Kidney epithelial cell (primary cell): ENCODE measurements at places on chromosomes 5 and 9.
A peak's percentile ranks its signal among the peaks of the same experiment; 100 is the strongest.

DNA sequence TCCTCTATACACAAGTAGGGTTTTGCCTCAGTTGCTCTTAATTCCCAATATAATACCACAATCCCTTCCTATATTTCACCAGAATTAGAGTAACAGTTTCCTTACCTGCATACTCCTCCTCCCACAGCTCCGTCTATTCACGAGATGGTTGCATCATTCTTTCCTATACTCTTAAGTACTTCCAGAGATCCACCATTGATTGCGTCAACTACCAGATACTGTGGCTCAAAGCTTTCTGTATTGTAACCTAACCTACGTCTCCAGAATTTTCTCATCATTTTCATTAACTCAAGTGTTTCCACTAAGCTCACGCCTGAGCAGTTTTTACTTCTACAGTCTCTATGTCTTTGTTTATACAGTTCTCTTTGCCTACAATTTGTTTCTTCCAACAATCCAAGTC, 31.2 kb upstream of the MINAR2 start:
- DNase-seq = no peak

DNA sequence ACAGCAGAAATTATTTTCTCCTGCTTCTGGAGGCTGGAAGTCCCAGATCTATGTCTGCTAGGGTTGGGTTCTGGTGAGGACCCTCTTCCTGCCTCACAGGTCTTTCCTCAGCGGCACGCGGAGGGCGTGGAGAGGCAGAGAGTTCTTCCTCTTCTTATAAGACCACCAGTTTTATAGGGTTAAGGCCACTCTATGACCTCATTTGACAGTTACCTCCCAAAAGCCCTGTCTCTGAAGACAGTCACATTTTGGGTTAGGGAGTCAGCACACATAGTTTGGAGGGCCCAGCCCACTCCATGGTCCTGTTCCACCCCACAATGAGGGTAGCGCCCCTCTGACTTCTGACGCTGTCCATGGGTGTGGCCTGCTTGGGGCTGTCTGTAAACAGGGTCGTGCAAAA, 46.7 kb downstream of the TRIP13 start:
- no peak for DNase-seq

GRCh38 chr5:63820577-63820976, 141.7 kb downstream of the HTR1A start:
- DNase-seq = no peak

DNA sequence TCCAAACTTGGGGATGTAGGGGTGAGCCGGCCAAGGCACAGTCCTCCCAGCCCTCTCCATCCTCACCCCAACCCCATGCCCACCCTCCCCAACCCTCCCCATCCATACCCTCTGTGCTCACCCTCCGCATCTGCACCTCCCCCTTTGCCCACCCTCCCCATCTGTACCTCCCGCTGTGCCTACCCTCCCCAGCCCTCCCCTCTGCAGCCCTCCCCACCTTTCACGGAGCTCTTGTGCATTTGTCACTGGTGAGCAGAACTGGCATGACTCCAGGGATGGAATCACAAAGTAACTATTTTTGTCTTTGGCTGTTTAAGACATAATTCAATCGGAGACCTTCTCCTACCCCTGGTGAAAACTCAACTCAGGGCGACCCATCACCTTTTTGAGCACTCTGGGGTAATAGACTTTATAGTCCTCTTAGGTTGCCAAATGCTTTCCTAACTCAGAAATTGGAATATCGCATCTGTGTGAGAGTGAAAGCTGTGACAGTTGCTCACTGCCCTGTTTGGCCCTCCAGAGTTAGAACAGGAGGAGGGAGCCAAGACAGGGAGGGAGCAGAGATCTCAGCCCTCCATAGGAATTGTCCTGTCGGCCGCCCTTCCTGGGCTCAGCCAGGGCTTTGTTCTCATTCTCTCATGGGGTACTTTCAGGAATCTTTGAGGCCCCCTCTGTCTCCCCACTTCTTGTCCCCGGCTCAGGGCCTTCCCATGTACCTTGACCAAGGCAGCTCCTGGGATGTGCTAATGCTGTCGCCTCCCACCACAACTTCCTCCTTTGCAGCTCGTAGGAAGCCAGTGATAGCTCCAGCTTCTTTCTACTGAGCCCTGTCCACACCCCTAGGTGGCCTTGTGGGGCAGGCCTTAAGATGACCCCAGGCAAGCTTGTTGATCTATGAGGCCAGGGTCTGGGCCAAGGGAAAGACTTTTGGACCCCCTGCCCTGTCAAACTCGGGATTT, 36.2 kb downstream of the OTULIN start:
- DNase-seq = no peak

GRCh38 chr9:88828018-88828417, 163.2 kb upstream of the S1PR3 start:
- no peak for DNase-seq

GRCh38 chr5:516338-516925, 7.8 kb downstream of the SLC9A3 start:
- no peak for DNase-seq

DNA sequence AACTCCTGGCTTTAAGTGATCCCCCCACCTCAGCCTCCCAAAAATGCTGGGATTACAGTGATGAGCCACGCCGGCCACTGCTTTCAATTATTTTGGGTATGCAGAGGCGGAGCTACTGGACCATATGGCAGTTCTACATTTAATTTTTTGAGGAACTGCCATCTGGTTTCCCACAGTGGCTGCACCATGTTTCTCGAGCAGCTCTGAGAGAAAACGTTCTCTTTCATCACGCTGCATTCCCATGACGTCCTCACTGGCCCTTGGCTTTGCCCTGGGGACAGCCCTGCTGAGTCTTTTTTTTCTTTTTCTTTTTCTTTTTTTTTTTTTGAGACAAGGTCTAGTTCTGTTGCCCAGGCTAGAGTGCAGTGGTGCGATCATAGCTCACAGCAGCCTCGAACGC, 35.5 kb upstream of the GRHPR start:
- no peak for DNase-seq

GRCh38 chr5:169151051-169151805, 149.7 kb downstream of the SLIT3 start:
- DNase-seq = no peak

- DNase-seq = no peak
Observed at GRCh38 chr5:102090770-102091169, 205.3 kb downstream of the SLCO4C1 start.

DNA sequence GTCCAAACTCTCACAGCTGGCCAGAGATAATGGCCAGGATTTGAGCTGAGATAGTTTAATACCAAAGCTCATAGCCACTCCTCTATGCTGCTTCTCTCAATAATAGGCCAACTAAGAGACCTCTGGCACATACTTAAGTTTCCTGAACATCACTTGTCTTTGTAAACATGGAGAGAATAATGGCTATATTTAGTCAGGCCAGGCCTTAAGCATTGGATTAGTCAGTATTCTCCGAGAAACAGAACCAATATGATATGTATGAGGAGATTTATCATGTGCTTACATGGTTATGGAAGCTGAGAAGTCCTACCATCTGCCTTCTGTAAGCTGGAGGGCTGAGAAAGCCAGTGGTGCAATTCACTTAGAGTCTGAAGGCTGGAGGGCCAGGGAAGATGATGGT, 45.4 kb downstream of the CFAP95 start:
- no peak for DNase-seq

DNA sequence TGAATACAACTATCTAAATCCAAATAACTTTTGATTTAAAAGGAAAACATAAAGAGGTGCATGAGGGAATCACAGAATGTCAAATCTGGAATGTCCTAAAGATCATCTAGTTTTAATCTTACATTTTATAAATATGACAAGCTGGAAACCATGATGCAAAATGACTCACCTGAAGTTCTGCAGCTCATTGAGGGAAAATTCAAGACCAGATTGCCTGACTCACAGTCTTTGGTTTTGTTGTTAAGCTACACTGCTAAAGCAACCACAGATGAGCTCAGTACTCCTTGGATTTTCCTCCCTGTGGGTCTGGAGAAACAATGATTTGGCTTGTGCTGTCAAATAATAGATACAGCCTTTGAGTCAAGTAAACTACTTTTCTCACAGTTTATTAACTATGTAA, 19.1 kb upstream of the EDIL3 start:
- DNase-seq = peak; percentile 91

DNA sequence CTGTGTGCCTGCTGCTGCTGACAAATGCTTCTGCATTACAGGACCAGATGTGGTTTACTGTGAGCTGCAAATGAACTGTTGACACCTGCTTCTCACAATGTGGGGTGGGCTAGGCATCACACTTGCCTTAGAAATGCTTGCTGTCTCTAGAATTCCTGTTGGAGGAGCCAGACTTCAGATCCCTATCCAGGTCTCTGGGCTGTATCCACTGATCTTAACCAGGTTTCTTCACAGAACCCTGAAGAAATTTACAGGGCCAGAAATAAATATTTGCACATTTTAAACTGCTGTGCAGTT, 255.4 kb downstream of the FAM114A2 start:
- DNase-seq = no peak

DNA sequence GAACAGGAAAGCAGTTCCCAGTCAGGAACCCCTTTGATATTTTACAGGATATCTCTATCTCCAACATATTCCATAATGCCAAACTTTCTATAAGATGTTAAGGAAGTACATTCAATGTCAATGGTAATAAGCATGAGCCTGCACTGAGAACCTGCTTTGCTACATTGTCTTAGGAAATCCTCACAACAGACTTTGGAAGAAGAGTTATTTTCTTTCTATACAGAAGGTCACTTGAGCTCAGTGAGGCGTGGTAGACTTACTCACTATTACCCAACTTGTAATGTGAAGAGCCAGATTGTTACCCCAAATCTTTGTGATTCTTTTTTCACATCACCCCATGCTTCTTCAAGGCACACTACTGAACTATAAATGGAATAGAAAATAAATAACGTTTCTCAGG, 435.9 kb downstream of the DNAH5 start:
- DNase-seq = no peak

- no peak for DNase-seq
Observed at GRCh38 chr5:119379942-119380547, 24.2 kb downstream of the TNFAIP8 start.

DNA sequence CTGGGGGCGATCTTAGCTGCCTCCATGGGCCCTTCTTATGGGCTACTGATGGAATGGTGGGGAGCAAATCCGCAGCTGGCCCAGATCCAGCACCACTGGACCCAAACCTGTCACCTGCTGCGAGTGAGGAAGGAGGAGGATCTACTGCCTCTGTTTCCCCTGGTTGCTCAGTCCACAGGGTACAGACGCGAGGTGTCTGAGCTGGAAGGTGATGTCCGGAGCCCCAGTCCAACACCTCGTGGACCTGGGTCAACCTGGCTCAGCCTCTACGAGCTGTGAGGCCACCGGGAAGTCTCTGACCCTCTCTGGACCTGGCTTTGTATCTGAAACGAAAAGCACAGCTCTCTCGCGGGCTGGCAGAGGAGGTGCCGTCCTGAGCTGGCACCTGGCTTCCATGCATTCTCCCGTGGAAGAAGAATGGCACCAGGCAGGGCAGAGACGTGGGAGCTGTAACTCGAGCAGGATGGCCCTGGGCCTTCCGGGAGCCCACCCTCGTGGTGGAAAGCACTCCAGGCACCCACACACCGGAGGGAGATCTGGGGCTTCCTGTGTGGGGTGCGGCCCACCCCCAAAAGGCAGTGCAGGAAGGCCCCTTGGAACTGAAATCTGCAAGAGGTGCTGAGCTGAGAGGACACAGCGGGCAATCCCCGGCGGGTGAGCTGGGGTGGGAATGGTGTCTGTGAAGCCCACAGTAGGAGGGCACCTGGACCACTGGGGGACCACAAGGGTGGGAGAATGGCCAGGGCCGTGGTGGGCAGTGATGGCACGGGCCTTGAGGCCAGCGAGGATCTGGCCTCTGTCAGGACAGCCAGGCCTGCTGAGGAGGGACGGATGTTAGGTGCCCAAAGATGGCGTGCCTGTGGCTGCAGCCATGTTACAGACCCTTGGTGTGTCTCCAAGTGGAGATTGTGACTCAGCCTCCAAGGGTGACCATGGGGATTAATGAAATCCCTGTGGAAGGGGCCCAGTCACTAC, 133.4 kb downstream of the OLFM1 start:
- no peak for DNase-seq

- no peak for DNase-seq
Observed at GRCh38 chr9:114969269-114969668, 38.9 kb upstream of the TNFSF8 start.

GRCh38 chr5:14040542-14040941, 96.1 kb upstream of the DNAH5 start:
- DNase-seq = no peak

- no peak for DNase-seq
Observed at GRCh38 chr9:113178087-113178486, 27.3 kb downstream of the SLC31A2 start.

DNA sequence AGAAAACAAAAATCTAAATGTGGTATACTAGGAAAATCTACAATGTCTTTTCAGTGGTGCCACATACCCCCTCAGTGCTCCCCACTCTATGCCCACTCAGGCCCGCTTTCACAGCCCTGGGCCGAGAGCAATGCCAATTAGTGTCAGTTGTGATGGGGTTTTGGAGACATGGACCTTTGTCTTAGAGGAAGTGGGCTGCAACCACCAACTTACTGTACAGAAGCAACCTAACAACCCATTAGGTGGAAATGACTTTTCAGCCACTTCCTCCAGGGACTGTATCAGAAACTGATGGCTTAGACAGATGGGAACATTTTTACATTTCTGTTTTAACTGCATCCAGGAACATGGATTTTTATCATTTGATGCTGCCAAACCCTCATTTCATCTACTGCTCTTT, 268.0 kb downstream of the BNC2 start:
- no peak for DNase-seq
